ENCODE measurements at places on chromosomes 13 and 19.

GRCh38 chr13:102020611-102021216 is 381.1 kb downstream of the FGF14 start:
- no peak for DNase-seq

- no peak for DNase-seq
Observed at GRCh38 chr13:40586886-40587565, 79.4 kb downstream of the FOXO1 start.

DNA sequence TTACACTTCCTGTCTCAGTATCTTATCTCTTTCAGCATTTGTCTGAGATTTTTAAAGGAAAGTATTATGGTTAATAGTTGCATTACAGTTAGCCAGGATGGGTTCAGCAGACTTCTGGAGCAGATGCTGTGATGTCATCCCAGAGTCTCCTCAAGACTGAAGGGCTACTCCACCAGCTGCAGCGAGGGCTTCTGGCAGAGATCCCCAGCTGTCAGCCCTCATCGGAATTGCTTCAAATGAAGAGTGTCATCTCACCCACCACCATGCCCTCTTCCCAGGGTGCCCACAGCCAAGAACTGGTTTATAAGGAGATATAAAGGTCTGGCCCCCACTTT is 84.4 kb downstream of the FAM216B start:
- no peak for DNase-seq

- no peak for DNase-seq
Observed at GRCh38 chr19:55165952-55166529, 372 bp downstream of the DNAAF3 start.

DNA sequence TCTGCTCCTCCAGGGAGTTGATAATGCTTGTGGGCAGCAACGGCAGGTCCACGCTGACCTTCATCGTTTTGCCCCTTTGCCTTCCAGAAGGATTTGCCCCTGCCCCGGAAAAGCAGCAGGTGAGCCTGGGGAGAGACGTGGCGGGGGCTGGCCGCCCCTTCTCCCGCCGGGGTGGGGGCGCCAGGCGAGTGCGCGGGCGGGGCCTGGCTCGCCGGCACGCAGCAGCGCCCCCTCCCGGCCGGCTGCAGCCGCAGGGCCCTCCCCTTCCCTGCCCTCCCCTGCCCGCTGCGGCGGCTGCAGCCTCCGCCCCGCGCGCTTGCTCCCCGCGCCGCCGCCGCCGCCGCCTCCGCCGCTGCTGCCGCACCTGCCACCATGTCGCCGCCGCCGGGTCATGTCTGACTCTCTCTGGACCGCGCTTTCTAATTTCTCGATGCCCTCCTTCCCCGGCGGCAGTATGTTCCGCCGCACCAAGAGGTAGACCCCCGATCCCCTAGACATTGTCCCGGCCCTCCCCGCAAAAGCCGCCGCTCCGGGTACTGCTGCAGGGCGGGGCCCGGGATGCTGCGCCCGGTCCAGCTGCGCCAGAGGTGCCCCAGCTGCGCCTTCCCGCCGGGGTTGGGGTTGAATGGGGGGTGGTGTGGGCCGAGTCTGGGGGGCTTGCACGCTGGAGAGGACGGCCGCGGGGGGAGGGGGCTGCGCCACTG is at the start of gene MAST1:
Gene MAST1 (plus strand): TSS at position 334 of the 704 bp plus-strand sequence. CDS start 58 bp downstream, at position 392.
- no peak for DNase-seq

DNA sequence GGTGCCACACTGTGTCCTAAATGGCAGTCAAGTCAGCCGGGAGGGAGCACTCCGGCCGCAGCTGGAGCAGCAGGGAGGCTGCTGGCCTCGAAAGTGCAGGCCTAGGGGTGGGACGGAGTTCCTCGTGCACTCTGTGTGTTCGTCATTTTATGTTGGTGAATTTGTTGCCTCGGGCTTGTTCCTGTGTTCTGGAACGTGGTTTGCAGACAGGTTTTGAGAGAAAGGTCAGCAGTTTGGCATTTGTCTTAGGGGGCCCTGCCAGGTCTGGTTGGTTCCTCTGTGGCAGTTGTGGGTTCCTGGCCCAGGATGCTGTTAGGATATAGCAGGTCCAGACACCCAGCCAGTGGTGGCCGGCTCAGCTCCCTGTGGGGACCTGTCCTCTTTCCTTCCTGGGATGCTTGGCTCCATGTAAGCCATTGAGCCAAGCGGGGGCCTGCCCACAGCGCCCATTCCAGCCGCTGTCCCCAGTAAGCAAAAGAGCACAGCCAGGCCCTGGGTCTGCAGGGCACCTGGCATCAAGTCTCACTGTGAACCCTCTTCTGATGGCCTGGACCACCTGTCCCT is 30.0 kb downstream of the MPHOSPH8 start:
- DNase-seq, result no peak

DNA sequence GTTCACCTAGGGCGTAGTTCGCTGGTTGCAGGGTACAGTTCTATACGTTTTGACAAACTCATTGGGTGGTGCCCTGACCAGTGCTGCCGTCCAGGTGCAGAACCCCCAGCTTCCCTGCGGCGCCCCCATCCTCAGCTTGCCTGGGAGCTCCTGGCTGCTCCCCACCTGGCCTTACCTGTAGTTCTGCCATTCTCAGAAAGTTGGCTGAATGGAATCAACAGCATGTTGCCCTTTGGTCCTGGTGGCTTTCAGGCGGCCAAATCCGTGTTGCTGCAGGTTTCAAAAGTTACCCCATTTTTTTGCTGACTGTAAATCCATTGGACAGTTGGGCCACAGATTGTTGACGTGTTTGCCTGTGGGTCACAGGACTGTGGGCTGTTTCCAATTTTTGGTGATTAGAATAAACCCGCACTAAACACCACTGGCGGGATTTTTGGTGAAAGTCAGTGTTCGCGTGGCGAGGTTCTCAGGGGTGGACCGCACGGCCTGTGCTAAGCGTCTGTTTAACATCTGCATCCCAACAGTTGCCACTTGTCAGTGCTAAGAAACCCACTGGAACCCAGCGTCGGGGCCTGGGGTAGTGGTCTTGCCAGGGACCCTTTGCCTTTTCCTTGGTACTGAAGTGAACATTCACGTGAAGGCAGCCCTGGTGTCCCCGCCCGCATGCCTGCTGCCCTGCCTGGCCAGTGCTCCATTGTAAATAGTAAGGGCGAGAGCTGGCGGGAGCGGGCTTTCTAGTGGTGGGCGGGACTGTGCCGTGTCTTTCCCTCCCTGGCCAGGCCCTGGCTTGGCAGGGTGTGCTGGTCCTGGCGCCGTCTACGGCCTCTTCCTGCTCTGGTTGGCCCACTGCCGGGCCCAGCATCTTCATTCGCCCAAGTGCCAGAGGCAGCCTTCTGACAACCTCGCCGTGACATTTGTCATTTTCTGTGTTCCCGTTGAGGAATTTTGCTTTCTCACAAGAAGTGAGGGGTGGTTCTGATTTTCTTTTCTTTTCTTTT is 3.3 kb downstream of the DOT1L start:
- no peak for DNase-seq

All from activated naive CD8-positive, alpha-beta T cell treated with anti-CD3 and anti-CD28 coated beads, Interleukin-2, amount 50 U/mL, for 16 hours (primary cell).